ENCODE measurements at places on chromosomes 3 and 15.

- DNase-seq, result no peak
Measured at GRCh38 chr3:151770956-151771355, 37.2 kb downstream of the AADACL2 start.

- no peak for DNase-seq
Measured at GRCh38 chr3:69107841-69108240, 14.6 kb downstream of the LMOD3 start.

DNA sequence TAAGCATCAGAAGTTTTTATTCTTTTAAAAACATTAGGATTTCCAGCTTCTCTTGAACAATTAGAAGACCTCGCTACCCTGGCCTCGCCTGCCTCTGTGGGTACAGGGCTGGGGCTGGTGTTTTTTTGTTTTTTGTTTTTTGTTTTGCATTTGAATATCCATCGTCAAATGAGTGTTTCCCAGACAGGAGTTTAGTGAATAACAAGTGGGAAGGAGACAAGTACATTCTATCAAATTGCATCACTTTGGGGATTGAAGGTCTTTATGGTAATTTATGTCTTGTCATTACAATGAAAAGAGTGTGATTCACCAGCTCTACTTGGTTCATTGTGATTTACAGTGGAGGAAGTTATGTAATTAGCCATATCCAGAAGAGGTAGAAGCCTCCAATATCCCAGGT is 161.1 kb upstream of the UBE2E1 start:
- DNase-seq, result no peak

GRCh38 chr3:52167240-52167639 is 13.0 kb upstream of the POC1A start:
- no peak for DNase-seq

GRCh38 chr15:43330780-43331087 is 361 bp upstream of the LCMT2 start:
- no peak for DNase-seq

GRCh38 chr3:30131191-30131590 is 475.2 kb upstream of the TGFBR2 start:
- no peak for DNase-seq

GRCh38 chr15:36499412-36500389 is 79.7 kb upstream of the CDIN1 start:
- no peak for DNase-seq

GRCh38 chr3:12471241-12471640 is 13.0 kb upstream of the TSEN2 start:
- peak; percentile 68 for DNase-seq
